Activated CD4-positive, alpha-beta T cell treated with anti-CD3 and anti-CD28 coated beads for 36 hours (primary cell): ENCODE measurements at places on chromosomes 2 and 18.
A peak's percentile ranks its signal among the peaks of the same experiment; 100 is the strongest.

GRCh38 chr2:230893841-230894781, 29.4 kb downstream of the ITM2C start:
- DNase-seq = no peak

DNA sequence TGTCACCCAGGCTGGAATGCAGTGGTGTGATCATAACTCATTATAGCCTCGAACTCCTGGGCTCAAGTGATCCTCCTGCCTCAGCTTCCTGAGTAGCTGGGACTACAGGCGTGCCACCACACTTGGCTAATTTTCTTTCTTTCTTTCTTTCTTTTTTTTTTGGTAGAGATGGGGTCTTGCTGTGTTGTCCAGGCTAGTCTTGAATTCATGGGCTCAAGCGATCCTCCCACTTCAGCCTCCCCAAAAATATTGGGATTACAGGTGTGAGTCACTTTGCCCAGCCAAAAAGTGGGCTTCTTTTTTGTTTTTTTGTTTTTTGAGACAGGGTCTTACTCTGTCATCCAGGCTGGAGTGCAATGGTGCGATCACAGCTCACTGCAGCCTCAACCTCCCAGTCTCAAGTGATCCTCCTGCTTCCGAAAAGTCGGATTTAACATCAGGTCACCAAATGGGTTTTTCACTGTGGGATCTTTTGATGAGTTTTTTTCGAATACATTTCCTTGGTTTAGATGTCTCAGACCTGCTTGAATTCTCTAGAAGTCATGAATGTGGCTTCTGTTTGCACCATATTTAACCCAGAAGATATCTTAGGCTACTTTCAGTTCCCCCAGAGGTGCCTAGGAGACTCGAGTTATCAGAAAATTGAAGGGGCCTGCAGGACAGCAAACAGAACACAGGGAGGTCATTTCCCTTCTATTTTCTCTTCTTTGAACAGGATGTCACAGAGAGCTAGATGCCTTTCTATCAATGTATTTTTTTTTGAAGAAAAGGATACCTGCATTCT, 8.9 kb downstream of the RAB31 start:
- DNase-seq = no peak

GRCh38 chr18:44946529-44947113, 265.9 kb downstream of the SETBP1 start:
- DNase-seq = no peak

GRCh38 chr18:45958730-45959129, 8.4 kb downstream of the EPG5 start:
- DNase-seq = no peak

GRCh38 chr2:201631041-201631440, 12.3 kb downstream of the TMEM237 start:
- no peak for DNase-seq

- no peak for DNase-seq
Observed at GRCh38 chr18:62751341-62751821, 36.0 kb downstream of the PHLPP1 start.

DNA sequence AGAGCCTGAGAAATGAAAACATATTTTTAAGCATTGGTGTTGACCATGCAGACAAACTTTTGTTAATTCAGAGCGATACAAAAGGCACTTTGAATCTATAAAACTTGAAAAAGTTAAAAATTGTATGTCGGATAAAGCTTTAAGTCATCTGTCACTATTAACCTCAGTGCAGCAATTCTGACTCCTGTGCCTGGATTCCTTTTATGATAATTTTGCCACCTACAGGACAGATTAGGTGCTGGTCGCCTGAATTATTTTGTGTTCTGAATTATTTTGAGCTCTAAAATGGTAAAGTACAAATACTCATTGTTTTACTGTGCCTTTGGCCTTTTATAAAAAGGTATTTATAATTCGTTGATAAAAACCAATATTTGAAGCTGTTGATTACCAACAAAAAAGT, 19.4 kb upstream of the RNF138 start:
- no peak for DNase-seq

- DNase-seq = no peak
Observed at GRCh38 chr2:218329027-218329825, 27.4 kb upstream of the CATIP start.

DNA sequence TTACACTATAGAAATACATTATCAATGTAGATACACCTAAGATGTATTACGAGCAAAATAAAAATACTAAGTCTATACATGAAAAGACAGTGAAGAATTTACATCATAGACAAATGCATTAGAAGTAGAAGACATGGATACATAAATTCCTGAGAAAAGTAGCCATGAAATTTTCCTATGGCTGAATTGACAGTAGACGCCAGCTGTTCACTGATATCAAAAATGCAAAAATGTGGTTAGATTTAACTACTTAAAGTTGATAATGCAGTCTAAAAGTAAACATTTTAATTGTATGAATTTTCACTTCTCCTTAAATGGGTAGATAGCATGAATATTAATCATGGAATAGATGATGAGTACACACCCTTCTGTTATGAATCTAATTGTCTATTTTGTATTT, 350.9 kb downstream of the ARHGAP15 start:
- no peak for DNase-seq

- DNase-seq = no peak
Observed at GRCh38 chr2:152015552-152015951, 83.3 kb downstream of the CACNB4 start.

GRCh38 chr2:96832754-96833507, 10.9 kb downstream of the ANKRD23 start:
- no peak for DNase-seq

GRCh38 chr2:118748245-118748885, 99.1 kb downstream of the EN1 start:
- DNase-seq = no peak

DNA sequence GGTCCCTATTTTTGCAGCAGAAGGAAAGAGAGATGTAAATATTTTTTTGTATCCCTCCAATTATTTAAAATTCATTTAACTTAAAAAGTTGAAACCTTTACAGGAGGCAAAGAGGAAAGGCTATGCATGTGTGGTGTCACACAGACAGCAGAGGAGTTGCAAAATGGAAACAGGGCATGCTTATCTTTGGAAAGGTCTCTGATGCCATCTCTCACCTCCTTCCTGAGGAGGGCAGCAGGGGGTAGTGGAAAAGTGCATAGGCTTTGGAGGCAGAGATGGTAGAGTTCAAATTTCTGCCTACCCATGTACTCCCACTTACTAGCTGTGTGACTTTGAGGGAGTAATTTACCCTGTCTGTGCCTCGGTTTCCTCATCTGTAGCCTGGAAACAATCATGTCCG, 99.6 kb upstream of the MCFD2 start:
- no peak for DNase-seq

DNA sequence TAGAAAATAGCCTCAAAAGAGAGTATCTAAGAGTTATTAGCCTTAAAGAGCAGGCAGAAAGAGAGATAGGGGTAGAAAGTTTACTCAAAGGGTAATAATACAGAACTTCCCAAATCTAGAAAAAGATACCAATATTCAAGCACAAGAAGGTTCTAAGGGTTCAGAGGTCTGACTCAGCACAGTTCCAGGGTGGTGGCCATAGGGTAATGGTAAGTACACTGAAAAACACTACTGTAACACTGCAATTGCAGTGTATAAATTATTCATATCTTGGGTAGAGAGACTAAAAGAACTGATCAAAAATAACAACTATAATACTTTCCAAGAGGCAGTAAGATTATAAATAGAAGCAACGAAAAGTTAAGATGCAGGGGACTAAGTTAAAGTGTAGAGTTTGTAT, 115.2 kb downstream of the ROCK1 start:
- DNase-seq = no peak

DNA sequence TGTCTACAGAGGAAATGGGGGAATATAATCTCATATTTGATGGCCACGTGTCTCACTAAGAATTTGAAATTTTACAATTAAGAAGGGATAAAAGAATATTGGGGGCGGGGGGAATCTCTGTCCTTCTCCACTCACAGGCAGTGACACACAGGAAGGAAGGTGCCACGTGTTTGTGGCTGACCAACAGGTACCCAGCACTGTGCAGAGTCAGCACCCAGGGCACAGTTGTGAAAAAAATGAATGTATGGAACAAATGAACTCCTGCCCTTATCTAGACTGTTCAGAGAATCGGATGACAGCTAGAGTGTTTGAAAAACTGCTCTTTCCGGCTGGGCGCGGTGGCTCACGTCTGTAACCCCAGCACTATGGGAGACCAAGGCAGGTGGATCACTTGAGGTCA, 317.0 kb upstream of the MYT1L start:
- DNase-seq = peak; percentile 39

DNA sequence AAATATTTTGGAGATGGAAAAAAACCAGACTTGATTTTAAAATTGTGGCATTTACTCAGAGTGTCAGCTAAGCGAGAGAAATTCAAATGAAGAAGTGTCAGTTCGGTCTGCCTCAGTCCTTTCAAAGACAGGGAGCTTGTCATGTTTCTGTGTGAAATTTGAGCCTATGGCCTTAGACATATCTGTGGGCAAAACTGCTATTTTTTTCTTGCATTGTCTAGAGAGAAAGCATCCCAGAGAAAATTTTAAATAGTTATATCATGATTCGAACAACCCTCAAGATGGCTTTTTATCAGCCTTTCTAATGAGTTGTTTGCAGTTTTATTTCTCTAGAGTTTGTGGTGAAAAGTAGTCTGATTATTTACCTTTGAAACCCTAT, 50.2 kb upstream of the KCNE4 start:
- DNase-seq = no peak

DNA sequence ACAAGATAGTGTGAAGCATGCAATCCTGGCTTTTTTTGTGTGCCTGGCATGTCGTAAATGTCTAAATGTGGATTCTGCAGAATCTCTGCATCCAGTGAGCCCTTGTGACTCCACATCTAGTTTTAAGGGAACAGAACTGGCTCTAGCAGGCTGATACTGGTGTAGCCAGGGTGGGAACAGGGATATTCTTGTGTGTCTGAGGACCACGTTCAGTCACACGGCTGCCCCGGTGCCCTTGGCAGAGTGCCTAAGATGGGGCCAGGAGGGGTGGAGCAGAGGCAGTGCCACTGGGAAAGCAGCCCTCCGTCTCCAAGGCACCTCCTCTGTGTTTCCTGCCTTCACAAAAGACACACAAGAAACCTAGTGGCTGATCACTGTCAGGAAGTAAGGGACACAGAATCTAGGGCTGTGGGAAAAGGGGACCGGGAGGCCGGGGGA, 91.5 kb upstream of the PARD3B start:
- DNase-seq = no peak

DNA sequence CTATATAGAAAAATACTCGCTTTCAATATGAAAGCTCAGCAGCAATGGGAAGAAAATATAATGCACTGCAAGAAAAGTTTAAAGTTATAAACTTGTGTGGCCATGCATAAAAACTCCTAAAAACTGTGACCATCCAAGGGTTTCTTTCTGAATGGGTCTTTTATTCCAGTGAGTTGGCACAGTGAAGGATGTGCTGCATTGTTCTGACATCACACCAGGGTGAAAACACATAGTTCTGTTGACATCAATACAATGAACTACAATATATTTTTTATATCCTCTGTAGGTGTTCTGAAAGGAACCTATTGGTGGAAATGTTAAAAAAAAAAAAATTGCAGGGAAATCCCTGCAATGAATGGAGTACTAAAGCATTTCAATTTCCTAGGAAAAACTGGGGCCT, 80.2 kb downstream of the CDH20 start:
- no peak for DNase-seq

GRCh38 chr18:78720456-78721237, 259.0 kb upstream of the SALL3 start:
- DNase-seq = no peak

DNA sequence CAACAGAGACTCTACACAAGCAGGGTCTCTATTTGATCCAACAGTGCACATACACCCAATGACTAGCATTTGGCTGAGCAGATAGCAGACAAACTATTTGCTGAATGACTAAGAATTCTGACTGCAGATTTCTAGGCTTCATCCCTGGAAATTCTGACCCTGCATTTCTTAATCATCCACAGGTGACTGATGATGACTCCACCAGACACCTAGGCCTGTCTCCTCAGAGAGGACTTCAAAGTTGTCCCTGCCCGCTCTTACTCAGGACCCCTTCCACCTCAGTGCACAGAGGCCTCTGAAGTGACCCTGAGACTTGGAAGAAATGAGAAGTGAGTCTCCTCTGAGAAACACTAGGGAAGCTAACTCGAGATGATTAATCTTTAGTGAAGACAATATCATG, 51.3 kb downstream of the SEPTIN10 start:
- peak; percentile 23 for DNase-seq

DNA sequence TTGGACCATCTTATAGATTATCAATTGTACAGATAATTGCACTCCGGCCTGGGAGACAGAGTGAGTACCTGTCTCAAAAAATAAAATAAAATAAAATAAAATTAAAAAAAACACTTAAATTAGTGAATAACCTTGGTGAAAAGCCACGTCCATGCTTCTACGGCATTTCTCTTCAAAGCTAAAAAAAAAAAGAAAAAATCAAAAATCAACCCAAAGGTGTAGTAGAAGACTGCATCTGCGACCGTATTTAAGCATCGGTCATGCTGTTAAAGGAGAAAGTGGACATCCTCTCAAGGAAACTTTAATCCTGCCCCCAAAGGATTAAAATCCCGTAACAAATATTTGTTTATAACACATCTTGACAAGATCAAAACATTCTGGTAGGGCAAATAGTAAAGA, 350 bp upstream of the RNF138 start:
- DNase-seq = no peak

DNA sequence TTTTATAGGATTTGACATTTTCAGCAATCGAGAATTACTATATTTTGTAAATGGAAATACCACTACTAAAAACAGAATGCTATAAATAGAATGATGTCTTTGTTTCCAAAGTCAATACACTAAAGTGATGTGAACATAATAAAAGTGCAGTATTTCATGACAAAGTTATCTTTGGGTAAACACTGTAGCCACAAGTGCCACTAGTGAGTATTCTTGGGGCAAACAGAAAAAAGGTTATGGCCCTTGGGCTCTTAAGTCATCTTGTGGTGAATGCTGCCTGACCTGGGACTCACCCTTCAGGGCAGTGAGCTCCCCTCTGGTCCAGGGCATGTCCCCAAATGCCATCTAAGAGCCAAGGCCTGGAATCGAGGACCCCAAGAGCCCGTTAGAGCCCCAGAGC, 99.2 kb upstream of the KYNU start:
- no peak for DNase-seq

GRCh38 chr2:100580367-100581276, 17.8 kb downstream of the PDCL3 start:
- DNase-seq = peak; percentile 64

GRCh38 chr2:195543902-195544894, 112.8 kb upstream of the SLC39A10 start:
- peak; percentile 63 for DNase-seq

GRCh38 chr2:25491003-25491696, 149.4 kb upstream of the DNMT3A start:
- no peak for DNase-seq

DNA sequence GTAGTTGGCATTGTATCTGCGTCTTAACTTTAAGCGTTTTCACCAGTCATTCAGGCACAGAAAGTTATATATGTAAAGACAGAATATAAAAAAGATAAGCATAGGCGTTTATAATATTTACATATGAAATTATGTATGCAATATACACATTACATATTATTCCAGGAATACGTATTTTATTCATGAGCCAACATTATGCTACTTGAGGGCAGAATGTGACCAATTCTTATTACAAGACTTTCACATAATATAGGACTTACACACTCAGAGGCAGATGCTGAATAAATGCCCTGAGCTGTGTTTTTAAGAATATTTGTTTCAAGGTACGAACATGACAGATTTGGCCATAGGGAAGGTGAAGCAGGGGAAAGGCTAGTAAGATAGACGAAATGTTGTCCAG, 874.7 kb downstream of the NRXN1 start:
- DNase-seq = no peak

- DNase-seq = no peak
Observed at GRCh38 chr2:126535408-126535807, 120.5 kb upstream of the GYPC start.
